ENCODE measurements at places on chromosomes 4 and X.

DNA sequence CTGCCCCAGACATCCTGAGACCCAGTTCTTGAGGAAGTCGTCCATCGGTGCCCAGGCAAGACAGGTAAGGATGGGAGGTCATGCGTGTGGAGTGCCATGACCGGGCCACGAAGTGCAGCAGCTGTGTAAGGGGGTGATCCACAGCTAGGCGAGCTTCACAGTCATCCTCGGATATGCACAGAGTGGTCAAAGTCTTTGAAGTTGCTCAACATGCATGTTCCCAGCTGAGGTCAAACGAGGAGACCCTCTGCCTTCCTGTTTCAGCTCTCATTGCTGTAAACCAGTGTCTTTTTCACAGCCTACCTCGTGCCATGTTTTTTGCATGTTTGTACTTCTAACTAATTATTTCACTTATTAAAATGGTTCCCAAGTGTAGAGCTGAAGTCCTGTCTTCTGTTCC lies 109.9 kb upstream of the TBL1X start:
- no peak for DNase-seq

- DNase-seq = no peak
Measured at GRCh38 chr4:167956676-167957075, 135.7 kb upstream of the ANXA10 start.

GRCh38 chr4:48333587-48333986 lies 7.7 kb upstream of the SLAIN2 start:
- DNase-seq = no peak

DNA sequence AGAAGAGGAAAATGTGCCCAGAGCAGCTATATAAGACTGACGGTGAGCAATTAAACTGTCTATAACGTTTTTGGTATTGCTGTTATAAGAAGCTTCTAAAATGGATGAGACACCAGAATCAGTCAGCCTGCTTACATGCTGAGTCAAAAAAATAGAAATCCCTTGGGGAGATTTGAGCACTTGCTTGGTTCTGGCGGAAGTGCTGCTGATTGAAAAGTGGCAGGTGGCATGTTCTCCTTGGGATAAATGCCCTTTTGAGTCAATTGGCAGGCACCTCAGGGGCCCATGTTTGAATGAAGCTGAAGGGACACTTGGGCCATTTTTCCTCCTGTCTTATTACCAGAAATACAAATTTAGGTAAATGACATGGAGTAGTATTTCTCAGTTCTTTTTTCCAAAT lies 148.7 kb downstream of the PTCHD1 start:
- DNase-seq = no peak

GRCh38 chr4:23373261-23373660 lies 516.6 kb downstream of the PPARGC1A start:
- peak; percentile 2 for DNase-seq

DNA sequence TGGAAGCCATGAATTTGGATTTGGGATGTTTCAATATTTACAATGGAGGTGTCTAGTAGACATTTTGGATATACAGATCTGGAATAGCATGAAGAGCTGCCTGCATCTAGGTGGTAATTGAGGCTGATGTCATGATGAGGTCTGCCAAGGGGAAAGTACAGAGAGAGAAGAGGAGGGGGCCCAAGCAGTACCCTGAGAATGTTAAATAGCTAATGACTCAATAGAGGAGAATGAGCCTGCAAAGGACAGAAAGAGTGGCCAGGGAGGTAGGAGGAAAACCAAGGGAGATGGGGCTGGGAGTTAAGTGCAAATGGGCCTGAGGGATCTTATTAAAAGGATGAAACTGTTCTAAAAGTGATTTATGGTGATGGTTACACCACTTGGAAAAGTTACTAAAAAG lies 182.2 kb upstream of the KIT start:
- DNase-seq = no peak

- DNase-seq = no peak
Measured at GRCh38 chr4:140944199-140944515, 188.0 kb upstream of the TBC1D9 start.

GRCh38 chr4:176818531-176818930 lies 25.8 kb upstream of the VEGFC start:
- no peak for DNase-seq

DNA sequence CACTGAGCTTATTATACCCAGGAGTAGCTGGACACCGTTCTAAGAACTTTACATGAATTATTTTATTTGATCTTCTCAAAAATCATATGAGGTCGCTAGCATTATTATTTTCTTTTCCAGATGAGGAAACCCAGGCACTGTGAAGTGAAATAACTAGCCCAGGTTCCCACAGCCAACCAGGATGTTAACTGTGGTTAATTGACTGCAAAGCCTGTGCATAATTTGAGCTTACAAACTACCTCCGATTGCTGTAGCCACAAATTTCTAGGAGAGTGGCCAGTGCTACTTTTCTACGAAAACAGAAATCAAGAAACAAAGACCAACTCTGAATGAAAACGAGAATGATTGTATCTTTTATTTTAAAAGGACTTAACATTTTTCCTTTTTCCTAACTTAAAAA lies 27.2 kb downstream of the SPRY1 start:
- DNase-seq = no peak

DNA sequence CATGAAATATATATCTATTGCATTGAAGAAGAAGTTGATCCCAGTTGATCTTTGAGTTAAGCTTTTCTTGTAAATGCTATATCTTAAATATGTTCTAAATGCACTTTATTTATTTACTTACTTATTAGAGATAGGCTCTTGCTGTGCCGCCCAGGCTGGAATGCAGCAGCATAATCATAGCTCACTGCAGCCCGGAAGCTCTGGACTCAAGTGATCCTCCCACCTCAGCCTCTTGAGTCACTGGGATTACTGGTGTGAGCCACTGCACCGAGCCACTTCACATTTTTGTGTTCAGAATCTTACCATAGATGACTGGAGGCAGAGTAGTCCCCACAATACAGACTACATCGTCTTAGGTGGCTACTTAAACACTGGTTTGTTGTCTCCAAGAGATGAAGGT lies 324.3 kb upstream of the SLIT2 start:
- no peak for DNase-seq

- no peak for DNase-seq
Measured at GRCh38 chr4:6271701-6272465, 2.2 kb downstream of the WFS1 start.

- no peak for DNase-seq
Measured at GRCh38 chr4:189136462-189136861, 804.2 kb upstream of the FRG1 start.

GRCh38 chr4:99821918-99822503 lies 5.4 kb downstream of the DAPP1 start:
- DNase-seq = no peak

Measured in activated naive CD4-positive, alpha-beta T cell treated with Interleukin-2 at 50 U/mL for 16 hours (primary cell).